HFFc6 (cell line): ENCODE measurements at places on chromosomes 7 and 10.

GRCh38 chr7:24764972-24765744 is 7.9 kb upstream of the GSDME start:
- no peak overlapping the region for H3K27ac ChIP-seq
- no peaks in the 10 kb centered on the region for H3K27me3 ChIP-seq
- no peak for DNase-seq
- no peaks in the 10 kb centered on the region for H3K36me3 ChIP-seq

DNA sequence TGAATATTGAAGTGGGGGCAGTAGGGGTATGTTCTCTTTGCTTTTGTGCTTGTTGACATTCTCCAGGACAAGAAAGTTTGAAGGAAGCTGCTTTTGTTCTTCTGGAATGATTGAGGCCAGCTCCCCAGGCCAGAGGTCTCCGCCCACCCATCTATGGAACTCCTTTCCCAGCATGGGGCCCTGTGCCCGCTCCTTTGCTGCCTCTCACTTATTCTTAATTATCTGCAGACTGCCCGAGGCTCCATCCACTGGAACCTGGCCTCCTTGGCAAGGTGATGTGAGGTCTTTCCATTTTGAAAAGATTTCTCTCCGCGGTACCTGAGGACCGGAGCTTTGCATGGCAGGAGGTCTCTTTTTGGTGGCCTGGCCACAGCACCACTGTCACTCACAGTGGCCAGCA is 39.3 kb upstream of the MKI67 start:
- H3K36me3 ChIP-seq, result no peaks in the 10 kb centered on the region
- DNase-seq, result no peak
- H3K4me1 ChIP-seq, result no peaks in the 10 kb centered on the region
- H3K27me3 ChIP-seq, result peaks cover 12% of the 10 kb centered on the region

DNA sequence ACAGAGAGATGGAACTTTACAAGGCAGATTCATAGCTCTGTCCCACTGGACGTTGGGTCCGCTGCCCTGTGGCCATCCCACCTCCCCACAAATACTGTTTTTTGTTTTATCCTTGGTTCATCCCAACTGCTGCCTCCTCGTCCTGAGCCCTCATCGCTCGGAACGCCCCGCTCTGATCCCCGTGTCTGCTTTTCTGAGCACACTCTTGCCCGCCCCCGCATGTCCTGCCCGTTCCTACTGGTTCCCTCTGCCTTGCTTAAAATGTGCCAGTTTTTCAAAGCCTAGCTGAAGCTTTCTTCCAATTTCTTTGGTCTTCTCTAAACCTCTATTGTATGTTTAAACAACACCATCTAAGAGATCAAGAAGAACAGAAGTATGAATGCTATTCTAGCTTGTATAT is 19.4 kb downstream of the RNF32 start:
- no peak overlapping the region for H3K27ac ChIP-seq
- no peaks in the 10 kb centered on the region; the same call in 1 of the 2 replicates for H3K27me3 ChIP-seq
- no peak for DNase-seq
- H3K4me3 ChIP-seq, result no peak overlapping the region

DNA sequence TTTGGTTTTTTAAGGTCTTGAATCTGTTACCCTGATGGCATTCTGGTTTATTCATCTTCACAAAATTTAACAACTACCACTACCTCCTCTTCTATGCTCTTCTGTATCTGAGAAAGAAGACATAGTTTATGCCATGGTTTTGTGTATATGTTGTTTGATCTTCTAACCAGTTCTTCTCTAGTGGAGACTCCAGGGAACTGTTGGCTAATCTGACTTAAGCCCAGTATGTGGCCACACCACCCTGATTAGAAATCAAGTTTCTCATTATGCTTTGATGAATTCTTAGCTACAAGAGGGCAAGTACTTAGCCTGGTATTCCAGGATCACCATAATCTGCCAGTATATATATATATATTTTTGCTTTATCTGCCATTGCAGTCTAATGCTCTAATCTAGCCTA is 99.5 kb upstream of the MXI1 start:
- DNase-seq, result no peak
- H3K27me3 ChIP-seq, result no peaks in the 10 kb centered on the region; the same call in 1 of the 2 replicates
- H3K4me1 ChIP-seq, result no peaks in the 10 kb centered on the region
- H3K36me3 ChIP-seq, result peaks cover 3% of the 10 kb centered on the region; the same call in 1 of the 2 replicates

DNA sequence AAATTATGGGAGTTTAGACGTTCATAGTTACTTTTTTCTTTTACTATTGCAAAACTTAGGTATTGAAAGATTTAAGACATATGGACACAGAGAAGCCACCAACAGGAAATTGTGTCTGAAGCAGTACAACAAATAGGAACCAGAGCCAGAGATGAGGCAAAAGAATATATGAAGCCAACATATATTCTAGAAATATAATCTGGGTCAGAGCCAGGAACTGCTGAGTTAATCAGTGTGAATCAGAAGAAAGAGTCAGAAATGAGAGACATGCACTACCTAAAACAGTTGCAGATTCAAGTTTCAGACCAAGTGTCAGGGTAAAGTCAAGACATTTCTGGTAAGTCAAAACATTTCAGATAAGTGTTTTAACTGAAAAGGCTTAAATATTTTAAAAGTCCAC is 67.7 kb downstream of the DGKB start:
- peak overlapping the region; percentile 97 for H3K27ac ChIP-seq
- no peaks in the 10 kb centered on the region for H3K36me3 ChIP-seq
- DNase-seq, result peak; percentile 66
- peak overlapping the region; percentile 87 for H3K4me3 ChIP-seq
- H3K4me1 ChIP-seq, result peaks cover 93% of the 10 kb centered on the region

DNA sequence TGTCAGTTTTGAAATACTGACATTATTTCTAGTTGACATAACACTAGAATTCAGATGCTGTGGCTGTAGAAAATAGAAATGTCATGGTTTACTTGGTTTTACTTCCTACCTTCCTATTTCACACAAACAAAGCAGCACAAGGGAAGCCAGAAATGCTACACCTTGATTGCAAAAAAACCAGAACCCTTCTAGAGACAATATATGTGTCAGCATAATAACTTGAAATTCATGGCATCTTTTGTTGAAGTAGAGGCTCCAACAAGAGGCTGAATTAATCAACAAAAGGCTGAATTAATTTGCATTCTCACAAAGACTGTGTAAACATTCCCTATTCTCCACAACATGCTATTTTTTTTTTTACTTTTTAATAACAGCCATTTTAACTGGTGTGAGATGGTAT is 25.2 kb downstream of the ZNF117 start:
- H3K4me3 ChIP-seq, result no peak overlapping the region
- no peaks in the 10 kb centered on the region for H3K27me3 ChIP-seq
- H3K36me3 ChIP-seq, result no peaks in the 10 kb centered on the region
- no peaks in the 10 kb centered on the region for H3K4me1 ChIP-seq

GRCh38 chr10:122894261-122894944 is 15.0 kb upstream of the FAM24B start:
- DNase-seq, result no peak
- peaks cover 5% of the 10 kb centered on the region; the same call in 1 of the 2 replicates for H3K4me1 ChIP-seq
- peaks cover 6% of the 10 kb centered on the region; the same call in 1 of the 2 replicates for H3K36me3 ChIP-seq
- no peaks in the 10 kb centered on the region for H3K27me3 ChIP-seq
- H3K4me3 ChIP-seq, result no peak overlapping the region
- H3K27ac ChIP-seq, result no peak overlapping the region

DNA sequence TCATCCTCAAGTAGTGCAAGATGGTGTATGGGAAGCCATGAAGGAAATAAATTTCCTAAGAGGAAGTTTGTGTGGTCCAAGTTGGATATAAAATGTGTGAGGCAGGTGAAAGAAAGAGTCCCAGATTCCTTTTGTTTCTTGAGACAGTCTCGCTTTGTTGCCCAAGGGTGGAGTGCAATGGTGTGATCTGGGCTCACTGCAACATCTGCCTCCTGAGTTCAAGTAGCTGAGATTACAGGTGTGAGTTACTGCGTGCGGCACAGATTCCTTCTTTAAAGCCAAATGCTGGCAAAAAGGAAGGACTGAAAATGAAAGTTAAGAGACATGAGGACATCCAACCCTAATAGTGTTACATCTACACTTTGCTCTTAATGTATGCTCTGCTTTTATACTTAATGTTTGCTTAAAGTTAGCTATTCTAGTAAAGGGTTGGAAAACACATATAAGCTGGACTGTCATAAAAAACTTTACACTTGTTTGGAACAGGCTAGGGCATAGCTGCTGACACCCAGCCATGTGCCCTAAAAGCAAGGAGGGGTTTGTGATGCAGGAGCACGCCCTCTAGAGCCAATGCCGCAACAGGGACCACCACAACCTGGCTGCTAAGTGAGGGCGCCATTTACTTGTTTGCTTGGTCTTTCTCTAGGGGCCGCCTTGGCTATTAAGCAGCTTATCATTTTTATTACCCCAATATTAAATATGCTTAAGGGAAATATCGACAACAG is 34.5 kb downstream of the CLEC2L start:
- peaks cover 28% of the 10 kb centered on the region for H3K27me3 ChIP-seq
- H3K36me3 ChIP-seq, result peaks cover 9% of the 10 kb centered on the region; the same call in 1 of the 2 replicates
- 0 out of 2 replicates have a peak, but pooled peaks cover 6% of the 10 kb centered on the region for H3K4me1 ChIP-seq
- H3K4me3 ChIP-seq, result no peak overlapping the region

DNA sequence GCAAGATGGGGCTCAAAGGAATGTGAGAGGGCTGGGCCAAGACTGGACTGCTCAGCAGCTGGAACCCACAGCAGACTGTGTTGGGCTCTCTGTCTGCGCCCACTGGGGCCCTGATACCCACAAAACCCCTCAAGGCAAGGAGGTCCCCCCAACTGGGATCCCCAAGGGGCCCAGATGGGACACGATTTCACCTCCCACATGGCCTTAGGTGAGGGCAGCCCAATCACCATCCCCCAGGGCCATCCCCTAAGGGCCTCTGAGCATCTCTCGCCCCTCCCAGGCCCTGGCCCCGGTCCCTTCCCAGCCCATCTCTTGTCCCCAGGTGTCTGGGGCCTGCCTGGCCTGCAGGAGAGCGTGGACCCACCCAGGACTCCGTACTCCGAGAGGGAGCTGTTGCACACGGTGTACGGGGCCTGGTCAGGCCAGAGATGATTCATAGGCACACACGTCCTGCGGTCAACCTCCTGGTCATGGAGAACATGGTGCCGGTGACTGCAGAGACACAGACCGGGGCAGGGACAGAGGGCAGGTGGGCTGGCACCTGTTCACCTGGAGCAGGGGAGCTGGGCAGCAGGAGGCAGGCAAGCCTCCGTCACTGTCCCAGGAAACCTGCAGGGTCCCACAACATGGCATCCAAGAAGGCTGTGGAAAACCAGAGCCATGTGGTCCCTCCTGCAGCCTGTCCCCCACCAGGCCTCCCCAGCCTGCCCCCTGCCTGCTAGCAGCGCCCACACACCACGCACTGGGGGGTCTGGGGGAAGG is 21.6 kb downstream of the OGDHL start:
- H3K4me1 ChIP-seq, result no peaks in the 10 kb centered on the region

DNA sequence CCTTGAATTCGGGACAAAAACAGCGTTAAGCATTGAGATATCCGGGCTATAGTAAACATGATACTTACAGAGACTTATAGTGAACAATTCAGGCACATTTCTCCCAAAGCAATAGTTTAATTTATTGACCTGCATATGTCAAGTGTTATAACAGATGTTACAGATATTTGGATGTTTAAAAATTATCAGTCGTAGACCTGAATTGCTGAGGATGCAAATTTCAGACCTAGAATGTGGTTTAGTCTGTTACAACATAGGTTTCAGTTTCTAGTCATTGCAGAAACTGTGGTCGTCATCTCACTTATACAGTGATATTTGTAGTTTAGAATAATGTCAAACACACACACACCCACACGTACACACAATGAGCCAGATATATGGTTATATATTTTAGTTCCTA is 85.2 kb downstream of the VTI1A start:
- no peak for DNase-seq
- H3K27ac ChIP-seq, result no peak overlapping the region
- H3K4me1 ChIP-seq, result peaks cover under 1% of the 10 kb centered on the region
- no peak overlapping the region for H3K4me3 ChIP-seq
- no peaks in the 10 kb centered on the region for H3K27me3 ChIP-seq

DNA sequence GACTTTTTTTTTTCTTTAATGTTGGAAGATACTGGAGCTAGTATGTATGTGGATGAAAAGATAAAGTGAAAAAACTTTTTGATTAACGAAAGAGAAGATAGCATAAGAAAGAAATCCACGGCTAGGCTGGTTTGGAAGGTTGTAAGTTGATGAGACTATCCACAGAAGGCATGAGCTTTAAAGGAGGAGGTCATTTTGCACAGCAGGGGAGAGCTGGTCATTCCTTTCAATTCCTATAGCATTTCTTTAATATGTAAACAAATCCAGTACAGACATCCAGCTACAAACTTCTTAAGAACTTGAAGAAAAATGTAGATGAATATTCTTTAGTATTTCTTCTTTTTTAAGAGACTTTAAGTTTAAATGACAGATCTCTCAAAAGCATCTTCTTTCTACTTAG is 281.3 kb downstream of the CACNA2D1 start:
- H3K4me3 ChIP-seq, result no peak overlapping the region
- DNase-seq, result no peak
- no peaks in the 10 kb centered on the region for H3K27me3 ChIP-seq
- peaks cover 22% of the 10 kb centered on the region for H3K4me1 ChIP-seq
- H3K36me3 ChIP-seq, result no peaks in the 10 kb centered on the region
- H3K27ac ChIP-seq, result no peak overlapping the region

DNA sequence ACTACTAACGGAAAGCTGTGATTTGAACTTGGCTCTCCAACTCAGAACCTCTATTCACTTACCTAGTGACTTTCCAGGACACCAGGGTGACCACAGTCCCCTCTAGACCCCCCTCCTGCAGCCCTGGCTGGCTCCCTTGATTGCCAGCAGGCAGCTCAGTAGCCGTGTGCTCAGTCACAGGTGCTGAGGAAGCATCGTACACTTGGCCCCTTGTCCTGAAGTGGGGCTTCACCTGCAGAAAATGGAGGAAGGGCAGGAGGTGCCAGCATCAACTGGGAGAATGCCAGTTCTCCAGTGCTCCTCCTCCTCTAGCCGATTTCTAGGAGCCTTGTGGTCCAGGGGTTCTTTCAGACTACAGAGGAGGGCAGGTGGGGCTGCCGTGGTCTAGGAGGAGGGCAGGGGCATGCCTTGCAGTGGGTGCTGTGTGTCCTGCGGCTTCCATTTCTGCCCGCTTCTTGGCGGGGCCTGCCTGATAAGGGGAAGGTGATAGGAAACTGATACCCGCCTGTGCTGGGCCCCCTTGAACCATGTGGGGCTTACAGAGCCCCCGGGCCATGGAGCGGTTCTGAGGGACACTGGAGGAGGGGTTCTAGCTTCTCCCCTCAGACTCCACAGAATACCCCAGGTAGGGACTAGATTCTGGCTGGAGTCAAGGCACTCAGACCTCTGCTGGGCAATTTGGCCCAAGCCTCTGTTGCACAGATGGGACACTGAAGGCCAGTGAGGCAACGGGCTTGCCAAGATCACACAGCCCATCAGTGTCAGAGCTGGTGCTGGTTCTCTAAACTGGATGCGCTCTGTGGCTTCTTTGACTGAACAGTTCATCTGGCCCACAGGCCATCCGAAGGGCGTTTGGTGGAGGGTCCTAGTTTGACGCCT is 14.0 kb downstream of the FAM241B start:
- no peak for DNase-seq
- peaks cover 38% of the 10 kb centered on the region for H3K27me3 ChIP-seq
- no peak overlapping the region for H3K27ac ChIP-seq
- H3K36me3 ChIP-seq, result no peaks in the 10 kb centered on the region
- H3K4me1 ChIP-seq, result no peaks in the 10 kb centered on the region; the same call in none of the 2 replicates
